Activated CD4-positive, CD25-positive, alpha-beta regulatory T cell treated with anti-CD3 and anti-CD28 coated beads, Interleukin-2, amount 50 U/mL, for 24 hours (primary cell): ENCODE measurements at places on chromosomes 4 and X.

- no peak for ATAC-seq
Measured at GRCh38 chrX:41604766-41605543, 83.8 kb upstream of the GPR34 start.

DNA sequence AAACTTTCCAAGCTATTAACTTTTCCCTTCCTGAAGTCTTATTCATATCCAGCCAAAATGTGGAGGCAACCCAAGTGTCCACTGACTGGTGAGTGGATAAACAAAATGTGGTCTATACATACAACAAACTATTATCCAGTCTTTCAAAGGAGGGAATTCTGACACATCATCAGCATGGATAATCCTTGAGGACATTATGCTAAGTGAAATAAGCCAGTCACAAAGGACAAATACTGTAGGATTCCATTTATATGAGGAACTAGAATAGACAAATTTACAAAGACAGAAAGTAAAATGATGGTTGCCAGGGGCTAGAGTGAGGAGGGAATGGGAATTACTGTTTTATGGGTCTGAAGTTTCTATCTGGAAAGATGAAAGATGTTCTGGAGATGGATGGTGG lies 178.7 kb upstream of the PITX2 start:
- no peak for ATAC-seq

DNA sequence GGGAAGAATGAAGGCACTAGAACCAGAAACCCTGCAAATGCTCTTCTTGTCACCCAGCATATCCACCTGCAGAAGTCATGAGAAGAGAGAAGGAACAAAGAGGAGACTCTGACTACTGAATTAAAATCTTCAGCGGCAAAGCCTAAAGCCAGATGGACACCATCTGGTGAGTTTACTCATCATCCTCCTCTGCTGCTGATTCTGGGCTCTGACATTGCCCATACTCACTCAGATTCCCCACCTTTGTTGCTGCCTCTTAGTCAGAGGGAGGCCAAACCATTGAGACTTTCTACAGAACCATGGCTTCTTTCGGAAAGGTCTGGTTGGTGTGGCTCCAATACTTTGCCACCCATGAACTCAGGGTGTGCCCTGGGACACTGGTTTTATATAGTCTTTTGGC lies 181.7 kb downstream of the AR start:
- no peak for ATAC-seq

- ATAC-seq: no peak
Measured at GRCh38 chr4:29046781-29047180, 1673.4 kb upstream of the PCDH7 start.

DNA sequence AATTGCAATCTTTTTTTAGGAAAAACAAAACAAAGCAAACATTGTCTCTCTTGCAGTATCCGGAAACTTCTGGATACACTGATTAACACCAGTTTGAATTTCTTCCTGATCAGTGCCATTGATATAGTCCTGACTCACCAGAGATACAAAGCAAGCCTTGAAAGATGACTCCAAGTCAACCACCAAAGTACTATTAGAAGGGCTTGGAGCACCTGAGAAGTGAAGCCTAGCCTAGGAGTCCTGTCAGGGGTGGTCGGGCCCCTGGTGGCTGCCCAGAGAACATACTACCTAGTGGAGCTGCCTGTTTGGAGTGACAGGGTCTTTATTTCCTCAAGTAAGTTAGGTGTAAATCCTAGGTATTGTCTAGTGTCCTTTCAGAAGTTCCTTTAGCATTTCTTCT lies 593.2 kb downstream of the ZNF674 start:
- ATAC-seq: no peak

- ATAC-seq: no peak
Measured at GRCh38 chr4:93299118-93299517, 529.4 kb upstream of the ATOH1 start.

DNA sequence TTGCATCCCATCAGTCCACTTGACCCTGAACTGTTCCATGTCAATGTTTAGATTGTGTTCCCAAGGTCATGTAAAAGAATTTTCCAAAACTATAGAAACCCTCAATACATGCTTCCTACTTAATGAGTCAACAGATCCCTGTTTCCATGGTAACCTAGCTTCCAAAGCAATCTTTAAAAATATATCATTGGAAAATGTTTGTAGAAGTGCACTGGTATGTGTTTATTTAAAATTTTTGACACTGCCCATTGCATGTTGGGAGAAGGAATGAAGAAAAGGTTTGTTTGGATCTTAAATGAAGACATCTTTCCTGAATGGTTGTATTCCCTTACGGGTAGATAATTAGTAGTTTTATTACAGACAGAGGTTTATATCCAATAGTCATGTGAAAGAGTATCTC lies 345.3 kb downstream of the GABRG1 start:
- no peak for ATAC-seq

DNA sequence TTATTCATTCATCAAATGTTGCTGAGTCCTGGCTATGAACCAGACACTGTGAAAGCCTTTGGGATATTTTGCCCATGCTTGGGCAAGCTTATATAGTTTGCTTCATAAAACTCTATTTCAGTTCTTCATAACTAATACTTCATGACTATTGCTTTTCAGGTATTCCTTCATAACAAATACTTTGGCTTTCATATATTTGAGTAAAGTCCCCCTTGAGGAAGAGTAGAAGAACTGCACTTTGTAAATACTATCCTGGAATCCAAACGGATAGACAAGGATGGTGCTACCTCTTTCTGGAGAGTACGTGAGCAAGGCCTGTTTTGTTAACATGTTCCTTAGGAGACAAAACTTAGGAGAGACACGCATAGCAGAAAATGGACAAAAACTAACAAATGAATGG lies 1.7 kb upstream of the AFP start:
- ATAC-seq: no peak

DNA sequence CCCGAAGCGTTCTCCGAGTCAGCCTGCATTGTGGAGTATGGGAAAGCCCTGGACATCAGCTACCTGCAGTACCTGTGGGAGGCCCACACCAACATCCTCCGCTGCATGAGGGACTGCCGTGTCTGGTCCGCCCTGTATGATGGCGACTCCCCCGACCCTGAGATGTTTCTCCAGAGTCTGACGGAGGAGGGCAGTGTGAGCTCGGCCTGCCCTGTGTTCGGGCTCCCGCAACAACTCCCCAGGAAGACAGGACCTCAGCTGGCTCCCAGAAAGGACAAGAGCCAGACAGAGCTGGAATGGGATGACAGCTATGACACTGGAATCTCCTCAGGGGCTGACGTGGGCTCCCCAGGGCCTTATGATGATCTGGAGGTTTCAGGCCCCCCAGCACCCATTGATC lies 111.3 kb downstream of the GATB start:
- ATAC-seq: no peak

- ATAC-seq: peak; percentile 70
Measured at GRCh38 chrX:148310426-148311165, 189.8 kb upstream of the AFF2 start.

GRCh38 chrX:149208307-149208706 lies 296.8 kb downstream of the IDS start:
- no peak for ATAC-seq

- no peak for ATAC-seq
Measured at GRCh38 chrX:38400389-38400910, 48.0 kb downstream of the OTC start.

DNA sequence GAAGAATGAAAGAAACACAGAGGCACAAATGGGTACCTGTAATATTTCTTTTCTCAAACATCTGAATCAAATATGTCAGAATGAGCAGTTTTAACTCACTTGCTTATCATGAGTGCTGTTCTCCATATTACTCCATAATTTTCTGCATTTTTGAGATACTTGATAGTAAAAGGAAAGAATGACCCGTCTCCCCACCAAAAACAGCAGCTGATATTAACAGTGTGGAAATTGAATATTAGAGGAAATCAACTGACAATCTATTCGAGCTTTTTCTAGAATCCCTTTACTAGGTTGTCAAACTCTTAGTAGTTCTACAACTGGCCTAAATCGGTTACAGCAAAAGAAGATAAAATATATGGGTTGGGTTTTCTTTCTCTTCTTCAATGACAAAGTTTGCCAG lies 49.9 kb upstream of the HELT start:
- ATAC-seq: no peak

GRCh38 chrX:119943185-119943988 lies at the start of gene NKAP:
NKAP (minus strand) TSS chrX:119943751; CDS start chrX:119943605, 146 bp downstream.
- ATAC-seq: peak; percentile 91

DNA sequence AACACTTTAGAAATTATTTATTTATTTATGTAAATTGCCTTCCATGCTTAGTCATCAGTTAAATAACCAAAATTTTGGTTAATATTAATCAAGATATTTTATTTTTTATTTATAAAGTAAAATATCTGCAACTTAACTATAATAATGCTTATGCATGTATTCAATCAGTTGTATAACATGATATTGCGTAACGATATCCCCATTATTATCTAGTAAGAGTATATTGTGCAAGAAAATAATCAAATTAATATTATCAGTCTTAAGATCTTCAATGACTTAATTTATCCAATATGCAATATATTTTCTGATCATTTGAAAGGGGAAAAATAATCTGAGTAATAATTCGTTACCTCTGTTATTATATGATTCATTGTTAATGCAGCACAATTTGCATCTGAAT lies 596.7 kb downstream of the GABRG1 start:
- ATAC-seq: no peak

DNA sequence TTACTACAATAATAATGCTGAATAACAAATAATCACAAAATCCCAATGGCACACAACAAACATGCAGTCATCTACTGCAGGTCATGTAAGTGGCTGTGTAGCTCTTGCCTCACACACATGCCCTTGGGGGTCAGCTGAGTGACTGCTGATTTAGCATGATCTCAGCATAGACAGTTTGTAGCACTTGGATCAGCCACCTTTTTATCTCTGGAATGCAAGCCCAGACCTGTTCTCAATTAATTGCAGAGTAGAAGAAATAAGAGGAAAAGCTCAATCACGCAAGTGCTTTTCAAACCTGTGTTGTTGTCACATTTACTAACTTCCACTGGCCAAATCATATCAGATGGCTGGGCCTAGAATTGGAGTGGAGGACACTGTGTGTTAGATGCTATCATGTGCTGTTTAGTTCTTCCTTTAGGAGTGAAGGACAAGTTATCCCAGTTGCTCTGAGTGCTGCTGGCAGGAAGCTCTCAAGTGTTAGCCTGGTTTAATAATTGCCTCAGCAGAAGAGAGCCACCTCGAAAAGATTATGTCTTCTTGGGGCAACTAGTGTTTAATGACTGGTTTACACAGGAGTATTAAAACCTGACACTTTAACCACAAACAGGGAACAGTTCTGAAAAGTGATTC lies 128.3 kb upstream of the EPHA5 start:
- no peak for ATAC-seq

- ATAC-seq: no peak
Measured at GRCh38 chr4:53767482-53767881, 176.2 kb upstream of the LNX1 start.

- ATAC-seq: no peak
Measured at GRCh38 chr4:96056346-96056934, 216.5 kb downstream of the PDHA2 start.

DNA sequence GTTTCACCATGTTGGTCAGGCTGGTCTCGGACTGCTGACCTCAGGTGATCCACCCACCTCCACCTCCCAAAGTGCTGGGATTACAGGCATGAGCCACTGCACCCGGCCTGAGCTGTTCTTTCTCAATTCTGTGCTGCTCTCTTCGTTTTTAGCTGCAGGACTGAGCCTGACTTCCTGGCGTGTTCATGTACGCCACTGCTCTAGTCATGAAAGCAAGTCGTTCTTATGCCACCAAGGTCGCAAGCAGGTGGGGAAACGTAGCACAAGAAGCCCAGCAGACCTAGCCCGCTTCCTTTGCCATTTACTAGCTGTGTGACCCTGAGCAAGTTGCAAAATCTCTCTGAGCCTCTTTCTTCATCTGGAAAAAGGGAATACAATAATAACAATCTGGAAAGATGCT lies 43.4 kb downstream of the MED28 start:
- no peak for ATAC-seq

- ATAC-seq: no peak
Measured at GRCh38 chr4:61805227-61805626, 605.1 kb downstream of the ADGRL3 start.

- no peak for ATAC-seq
Measured at GRCh38 chr4:82201805-82202641, 171.8 kb downstream of the HNRNPD start.

GRCh38 chrX:150522494-150522893 lies 45.9 kb upstream of the MTM1 start:
- ATAC-seq: no peak

DNA sequence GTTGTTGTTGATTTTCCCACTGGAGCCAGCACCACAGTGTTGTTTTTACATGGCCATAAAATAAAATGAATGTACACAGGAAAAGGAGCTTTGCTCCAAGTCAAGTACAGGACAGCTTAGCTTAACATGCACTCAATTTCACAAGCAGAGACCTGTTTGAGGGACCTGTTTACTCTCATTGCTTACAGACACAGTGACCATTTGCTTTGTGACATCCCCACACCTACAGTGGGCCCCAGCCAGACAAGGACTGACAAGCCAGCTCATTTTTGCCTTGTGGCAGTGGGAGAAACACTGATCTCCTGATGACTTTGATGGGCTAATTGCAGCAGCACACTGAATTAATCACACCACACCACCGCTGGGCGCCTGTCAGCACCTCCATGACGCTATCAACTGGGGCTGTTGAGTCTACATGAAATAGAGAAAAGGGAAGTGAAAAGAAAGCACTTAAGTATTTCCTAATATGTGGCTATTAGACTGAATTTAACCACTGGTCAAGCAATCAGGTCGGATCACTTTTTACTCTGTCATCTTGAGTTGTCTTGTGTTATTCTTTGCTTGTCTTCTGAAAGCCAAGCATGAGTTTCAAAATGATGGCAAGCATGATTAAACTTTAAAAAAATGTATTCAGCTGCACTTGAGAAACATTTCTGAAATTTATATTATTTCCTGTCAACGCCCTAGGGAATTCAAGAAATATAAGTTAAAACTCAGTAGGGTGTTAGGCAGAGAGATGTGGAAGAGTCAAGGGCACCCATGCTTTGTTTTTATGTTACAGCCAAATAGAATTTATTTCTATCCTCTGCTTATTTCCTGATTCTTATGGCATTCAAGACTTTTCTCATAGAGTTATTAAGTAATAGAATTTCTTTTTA lies 557.7 kb downstream of the RAB28 start:
- no peak for ATAC-seq

DNA sequence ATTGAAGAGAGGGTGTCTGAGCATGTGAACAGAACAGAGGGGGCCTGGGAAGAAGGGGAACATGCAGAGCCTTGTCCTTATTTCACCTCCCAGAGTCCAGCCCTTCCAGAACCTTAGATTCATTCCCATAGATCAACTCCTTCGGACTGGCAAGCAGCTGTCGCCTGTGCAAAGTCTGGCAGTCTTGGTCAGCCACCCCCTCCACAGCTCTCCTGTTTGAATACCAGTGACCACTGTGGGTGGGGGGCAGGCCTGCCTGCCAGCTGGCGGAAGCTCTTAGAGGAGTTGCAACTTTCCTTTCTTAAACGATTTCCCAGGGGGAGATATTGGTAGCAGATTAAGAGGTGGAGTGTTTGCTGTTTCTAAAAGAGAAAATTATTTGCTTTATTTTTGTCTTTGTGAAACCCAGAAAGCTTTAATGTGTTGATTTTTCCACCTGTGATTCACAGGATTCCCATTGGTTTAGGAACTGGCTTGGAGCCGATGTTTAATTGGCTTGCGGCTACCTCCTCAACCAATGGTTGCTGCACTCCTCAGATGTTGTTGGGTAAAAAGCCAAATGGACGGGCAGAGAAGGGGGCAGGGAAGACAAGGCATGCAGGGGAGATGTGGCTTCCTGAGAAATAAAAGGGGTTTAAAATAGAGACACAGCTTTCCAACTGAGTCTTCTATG lies 62.2 kb upstream of the PRPS1 start:
- ATAC-seq: no peak
